ENCODE measurements at places on chromosomes 1 and 21.
A peak's percentile ranks its signal among the peaks of the same experiment; 100 is the strongest.

GRCh38 chr1:241012708-241013340 lies 344.2 kb downstream of the RGS7 start:
- DNase-seq, result no peak

GRCh38 chr1:63665824-63666223 lies 72.6 kb downstream of the PGM1 start:
- no peak for DNase-seq

GRCh38 chr1:1430114-1430982 lies 5.1 kb upstream of the VWA1 start:
- no peak for DNase-seq

DNA sequence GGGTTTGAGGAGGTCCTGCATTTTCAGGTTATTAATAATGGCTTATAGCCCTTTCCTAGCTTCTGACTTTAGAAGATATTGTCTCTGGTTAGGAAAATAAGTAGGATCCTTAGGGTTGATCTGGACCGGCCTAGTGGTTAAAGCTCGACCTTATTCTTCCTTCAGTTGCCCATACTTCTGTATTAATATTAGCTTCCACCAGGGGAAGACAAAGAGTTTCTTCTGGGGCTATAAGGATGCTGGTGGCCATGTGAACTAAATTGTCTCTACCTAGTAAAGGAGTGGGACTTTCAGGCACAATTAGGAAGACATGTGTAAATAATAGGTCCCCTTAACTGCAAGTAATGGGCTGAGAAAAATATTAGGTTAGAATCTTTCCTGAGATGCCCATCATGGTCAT lies 20.6 kb upstream of the FCGR2A start:
- no peak for DNase-seq

DNA sequence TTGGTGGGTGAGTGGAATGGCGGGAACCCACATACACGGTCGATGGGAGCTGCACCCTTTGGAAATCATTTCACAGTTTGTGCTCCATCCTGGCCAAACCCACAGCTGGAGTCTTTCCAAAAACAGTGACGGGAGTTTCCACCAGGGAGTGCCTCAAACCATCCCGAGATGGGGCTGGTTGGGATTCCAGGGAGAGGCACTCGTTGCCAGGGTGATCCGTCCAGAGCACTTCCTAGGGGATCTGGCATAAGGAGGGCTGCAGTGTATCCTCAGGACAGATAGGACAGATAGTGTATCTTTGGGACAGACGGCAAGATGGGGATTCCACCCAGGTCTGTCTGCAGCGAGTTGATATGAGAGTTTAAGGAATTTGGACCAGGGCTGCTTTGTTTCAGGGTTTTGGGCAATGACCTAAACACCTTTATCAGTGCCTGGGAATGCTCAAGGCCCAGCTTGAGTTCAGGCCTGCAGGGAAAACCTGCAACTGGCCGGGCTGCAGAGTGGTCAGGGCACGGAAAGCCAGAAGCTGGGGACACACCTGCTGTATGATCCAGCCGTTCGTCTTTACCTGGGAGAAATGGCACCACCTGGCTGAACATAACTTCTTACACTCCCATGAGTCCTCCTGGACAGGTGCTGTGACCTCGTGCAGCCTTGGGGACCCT lies 3.4 kb upstream of the POFUT2 start:
- no peak for DNase-seq

GRCh38 chr21:42157606-42158310 lies 61.2 kb upstream of the ABCG1 start:
- no peak for DNase-seq

DNA sequence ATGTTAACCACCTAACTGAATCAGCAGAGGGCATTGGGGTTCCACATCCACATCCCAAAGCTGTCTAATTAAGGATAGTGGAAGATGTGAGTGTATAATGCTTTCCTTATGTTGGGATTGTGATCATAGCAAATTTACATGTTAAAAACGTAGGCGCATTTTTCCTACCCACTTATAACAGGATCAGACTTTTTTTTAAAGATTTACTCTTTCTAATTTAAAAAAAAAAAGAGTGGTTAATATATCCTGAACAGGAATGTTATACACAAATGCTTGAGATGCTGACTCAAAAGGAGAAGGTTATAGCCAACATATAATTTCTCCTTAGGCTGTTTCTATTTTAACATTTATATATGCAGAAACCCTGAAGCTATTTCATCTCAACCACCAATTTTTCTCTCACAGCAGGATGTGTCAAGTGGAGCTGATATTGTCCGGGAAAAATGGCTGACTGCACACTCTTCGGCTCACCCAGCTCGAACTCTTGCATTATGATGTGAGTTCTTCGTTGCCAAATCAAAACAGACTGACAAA lies 40.3 kb downstream of the RGS5 start:
- no peak for DNase-seq

DNA sequence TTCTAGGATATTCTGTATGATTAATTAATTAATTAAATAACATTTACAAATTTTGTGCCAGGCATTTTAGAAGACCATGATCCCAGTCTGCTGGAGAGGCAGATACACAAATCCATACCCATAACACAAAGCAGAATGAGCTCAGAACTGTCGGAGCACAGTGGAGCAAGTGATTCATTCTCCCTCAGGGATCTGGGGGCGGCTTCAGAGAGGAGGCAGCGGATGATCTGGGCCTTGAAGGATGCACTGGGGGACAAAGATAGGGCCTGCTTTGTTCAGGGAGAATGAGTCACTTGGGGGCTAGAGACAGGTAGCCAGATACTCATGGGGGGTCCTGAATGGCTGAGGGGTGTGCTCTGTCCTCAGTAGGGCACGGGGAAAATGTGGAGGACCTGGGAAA lies 50.9 kb upstream of the TRABD2B start:
- no peak for DNase-seq

- DNase-seq, result no peak
Observed at GRCh38 chr1:167474191-167474641, 44.1 kb downstream of the CD247 start.

DNA sequence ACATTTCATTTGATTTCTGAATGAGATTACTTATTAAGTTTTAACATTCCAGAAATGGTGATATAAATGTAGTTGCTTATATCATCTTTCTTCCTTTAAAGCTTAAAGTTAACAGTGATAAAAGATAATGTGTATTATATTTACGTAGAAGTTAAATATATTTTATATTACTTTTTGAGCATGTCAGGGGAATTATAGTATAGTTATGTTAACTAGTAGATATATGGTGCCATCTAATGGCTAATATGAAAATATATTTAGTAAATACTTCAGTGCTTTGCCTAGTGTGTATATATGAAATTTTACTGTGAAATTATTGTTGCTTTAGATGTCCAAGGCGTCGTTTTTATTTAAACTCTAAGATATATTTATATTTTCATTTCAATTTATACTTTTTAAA lies 51.5 kb downstream of the SYT14 start:
- DNase-seq, result peak; percentile 32

- no peak for DNase-seq
Observed at GRCh38 chr1:227917081-227917950, 30.4 kb downstream of the WNT9A start.

DNA sequence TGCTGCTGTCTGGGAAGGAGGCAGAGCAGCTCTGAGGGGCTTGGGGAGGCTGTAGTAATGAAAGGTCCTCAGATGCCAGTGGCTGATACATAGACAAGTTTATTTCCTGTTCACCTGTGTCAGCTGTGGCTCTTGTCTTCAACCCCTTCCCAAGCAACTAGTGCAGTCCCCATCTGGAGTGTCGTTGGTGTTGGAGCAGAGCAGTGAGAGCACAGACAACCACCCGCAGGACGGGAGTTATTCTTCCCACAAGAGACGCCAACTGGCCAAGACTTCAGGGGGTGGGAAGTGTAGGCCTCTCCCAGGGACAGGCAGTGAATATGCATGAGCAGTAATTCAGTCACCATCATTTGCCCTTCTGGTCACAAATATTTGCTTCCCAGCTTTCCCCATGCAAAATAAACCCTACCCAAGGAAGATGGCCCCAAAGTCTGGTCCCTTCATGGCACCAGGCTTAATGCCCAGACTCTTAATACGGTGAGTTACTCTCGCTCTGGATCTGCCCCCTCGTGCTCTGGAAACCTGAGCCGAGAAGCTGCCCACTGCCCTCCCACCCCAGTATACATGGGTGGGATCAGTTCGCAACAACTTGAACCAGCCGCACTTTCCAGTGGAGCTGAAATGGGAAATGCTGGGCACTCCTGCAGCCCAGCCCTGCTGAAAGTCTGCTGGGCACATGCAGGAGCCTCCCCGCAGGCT lies 153.5 kb upstream of the COL6A1 start:
- no peak for DNase-seq

GRCh38 chr21:27320868-27321267 lies 354.0 kb upstream of the ADAMTS5 start:
- no peak for DNase-seq

DNA sequence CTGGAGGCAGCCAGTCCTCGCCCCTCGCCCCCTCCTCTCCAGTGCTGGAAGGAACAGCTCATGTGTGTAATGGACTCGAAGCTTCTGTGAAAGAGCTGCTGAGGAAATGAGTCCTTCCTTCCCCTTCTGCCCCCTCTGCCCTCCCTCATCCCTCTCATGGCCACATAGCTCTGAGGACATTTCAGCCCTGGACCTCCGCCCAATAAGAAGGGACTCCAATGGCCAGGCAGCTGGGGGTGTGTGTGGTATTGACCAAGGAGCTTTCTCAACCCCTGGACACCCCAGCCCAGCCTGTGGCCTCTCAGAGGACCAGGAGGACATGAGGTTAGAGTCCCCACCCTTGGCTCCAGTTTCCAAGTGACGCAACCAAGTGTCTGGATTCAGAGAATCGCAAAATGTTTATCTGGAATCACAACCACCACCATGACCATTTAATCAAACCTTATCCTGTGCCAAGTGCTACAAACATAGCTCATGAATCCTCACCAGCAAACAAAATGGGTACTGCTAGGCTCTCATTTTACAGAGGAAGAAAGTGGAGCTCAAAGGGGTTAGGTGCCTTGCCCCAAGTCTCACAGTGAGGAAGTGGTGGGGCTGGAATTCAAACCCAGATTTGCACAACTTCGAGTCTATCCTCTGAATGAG lies 47.8 kb upstream of the ECE1 start:
- DNase-seq, result peak; percentile 72

DNA sequence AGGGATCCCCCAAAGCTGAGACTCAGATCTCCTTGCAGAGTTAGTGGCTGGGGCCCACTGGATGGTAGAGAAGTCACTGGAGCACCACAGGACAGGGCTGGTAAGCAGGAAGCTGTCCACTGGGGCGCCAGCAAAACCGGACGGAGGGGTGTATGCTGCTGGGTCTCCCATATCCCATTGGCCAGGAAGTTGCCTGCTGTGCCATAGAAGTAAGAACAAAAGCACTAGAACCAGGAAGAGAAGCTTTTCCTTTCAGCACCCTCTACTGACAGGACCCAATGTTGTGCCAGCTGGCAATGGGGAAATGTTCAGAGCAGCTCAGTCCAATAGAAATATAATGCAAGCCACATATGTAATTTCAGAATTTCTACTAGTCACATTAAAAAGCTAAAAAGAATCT lies 146.6 kb downstream of the SPATA46 start:
- no peak for DNase-seq

GRCh38 chr1:228778961-228779360 lies 43.7 kb downstream of the RHOU start:
- DNase-seq, result no peak

- DNase-seq, result no peak
Observed at GRCh38 chr1:240612811-240613210, 856 bp upstream of the GREM2 start.

DNA sequence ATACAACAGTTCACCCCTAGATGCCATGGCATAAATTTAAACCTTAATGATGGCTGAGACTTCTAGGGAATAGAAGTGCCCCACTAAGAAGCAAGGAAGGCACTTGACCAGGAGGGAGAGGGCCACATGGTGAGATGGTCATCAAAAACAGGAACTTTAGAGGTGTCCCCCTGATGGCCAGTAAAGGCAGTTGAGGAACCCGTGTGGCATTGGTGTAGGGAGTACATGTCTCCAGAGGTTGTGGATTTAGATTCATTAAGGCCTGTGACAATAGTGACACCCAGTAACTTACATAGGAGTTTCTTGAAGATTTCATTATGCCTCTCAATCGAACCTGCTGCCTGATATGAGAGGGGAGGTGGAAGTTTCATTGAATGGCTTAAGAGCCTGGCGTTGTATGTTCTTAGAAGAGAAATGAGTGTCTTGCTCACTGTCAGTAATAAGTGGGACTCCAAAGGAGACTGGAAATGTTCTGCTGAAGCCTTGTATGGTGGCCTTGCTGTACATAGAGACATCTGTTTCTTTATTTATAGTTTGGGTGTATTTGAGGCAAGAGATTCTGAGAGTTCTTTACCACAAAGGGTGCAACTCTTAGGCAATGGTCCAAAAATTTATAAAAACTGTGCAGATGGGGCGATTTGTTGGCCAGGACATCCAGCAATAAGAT lies 27.9 kb downstream of the EDARADD start:
- no peak for DNase-seq

- DNase-seq, result no peak
Observed at GRCh38 chr1:11471473-11471872, 7.5 kb upstream of the DISP3 start.

DNA sequence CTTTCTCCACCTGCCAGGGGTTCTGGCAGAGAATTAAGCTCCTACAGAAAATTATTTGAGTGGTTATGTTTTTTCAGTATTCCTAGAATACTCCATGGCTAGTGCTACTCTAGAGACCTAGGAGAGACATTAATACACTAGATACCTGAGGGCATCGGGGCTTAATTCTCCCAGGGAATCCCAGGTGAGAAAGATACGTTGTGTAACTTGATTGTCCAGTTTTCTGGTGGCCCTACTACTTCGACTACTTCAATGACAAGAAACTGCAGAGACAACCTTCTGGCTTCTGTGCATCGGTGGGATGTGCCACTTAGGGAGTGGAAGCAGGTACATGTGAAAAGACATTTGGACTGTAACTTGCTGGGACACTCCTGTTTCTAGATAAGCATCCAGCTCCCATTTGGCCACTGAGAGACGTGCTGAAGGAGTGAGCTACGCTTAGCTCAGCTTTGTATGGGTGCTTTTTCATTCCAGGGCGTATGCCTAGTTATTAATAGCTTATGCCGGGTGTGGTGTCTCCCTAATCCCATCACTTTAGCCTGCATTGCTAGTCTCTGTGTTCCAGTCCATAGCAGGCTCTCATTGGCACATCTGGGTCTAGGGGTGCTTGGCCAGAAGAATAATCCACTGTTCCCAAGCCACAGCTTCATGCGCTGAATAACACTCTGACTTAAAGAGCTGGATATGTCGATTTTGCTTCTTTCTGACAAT lies 300.7 kb downstream of the SIPA1L2 start:
- DNase-seq, result no peak

- no peak for DNase-seq
Observed at GRCh38 chr1:76826072-76826845, 41.0 kb upstream of the ST6GALNAC5 start.

DNA sequence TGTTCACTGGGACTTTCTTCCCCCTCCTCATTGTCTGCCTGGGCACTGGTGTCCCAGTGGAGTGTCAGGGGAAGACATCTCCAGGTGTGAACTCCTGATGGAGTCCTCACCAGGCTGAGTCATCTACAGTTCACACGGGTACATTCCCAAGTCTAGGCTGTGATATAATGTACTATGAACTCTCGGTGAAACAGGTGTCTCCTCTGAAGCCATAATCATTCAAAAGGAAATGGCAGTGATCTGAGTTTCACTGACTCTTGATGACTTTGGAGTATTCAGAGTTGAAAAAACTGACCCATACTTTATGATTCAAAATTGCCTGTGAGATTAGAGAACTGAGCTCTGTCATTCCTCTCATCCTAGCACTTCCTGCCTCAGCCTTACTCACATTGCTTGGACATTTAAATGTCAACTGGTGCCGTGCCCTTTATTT lies 9.1 kb downstream of the LAMC2 start:
- peak; percentile 34 for DNase-seq

- DNase-seq, result no peak
Observed at GRCh38 chr1:114558544-114558943, 22.9 kb downstream of the BCAS2 start.
